ENCODE measurements at places on chromosomes 5 and 9.

GRCh38 chr9:97705354-97705950 lies 8.3 kb upstream of the XPA start:
- no peak for DNase-seq

- DNase-seq: no peak
Measured at GRCh38 chr5:149037817-149038216, 25.0 kb downstream of the SH3TC2 start.

- DNase-seq: no peak
Measured at GRCh38 chr9:19720377-19720776, 68.5 kb downstream of the SLC24A2 start.

GRCh38 chr5:114243281-114243971 lies 118.4 kb upstream of the KCNN2 start:
- DNase-seq: no peak

DNA sequence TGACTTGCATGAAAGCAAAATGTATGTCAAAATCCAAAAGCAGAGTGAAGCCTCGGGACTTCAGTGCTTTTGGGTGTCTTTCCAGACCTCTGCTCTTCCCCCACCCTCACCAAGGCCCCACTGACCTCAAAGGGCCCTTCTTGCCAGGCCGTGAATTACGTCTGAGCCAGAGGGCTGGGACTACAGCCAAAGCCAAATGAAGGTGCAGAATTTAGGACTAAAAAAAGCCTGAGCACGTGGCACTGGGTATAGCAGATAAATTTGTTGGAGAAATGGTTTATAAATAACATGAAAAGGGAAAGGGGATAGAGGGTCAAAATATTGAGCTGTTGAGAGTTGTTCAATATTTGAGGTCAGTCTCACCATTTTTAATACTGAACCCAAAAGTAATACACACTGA lies 163.4 kb downstream of the GHR start:
- no peak for DNase-seq

- DNase-seq: no peak
Measured at GRCh38 chr5:111675201-111675934, 81.6 kb downstream of the NREP start.

GRCh38 chr5:140590861-140591260 lies 26.2 kb downstream of the SLC35A4 start:
- DNase-seq: no peak

DNA sequence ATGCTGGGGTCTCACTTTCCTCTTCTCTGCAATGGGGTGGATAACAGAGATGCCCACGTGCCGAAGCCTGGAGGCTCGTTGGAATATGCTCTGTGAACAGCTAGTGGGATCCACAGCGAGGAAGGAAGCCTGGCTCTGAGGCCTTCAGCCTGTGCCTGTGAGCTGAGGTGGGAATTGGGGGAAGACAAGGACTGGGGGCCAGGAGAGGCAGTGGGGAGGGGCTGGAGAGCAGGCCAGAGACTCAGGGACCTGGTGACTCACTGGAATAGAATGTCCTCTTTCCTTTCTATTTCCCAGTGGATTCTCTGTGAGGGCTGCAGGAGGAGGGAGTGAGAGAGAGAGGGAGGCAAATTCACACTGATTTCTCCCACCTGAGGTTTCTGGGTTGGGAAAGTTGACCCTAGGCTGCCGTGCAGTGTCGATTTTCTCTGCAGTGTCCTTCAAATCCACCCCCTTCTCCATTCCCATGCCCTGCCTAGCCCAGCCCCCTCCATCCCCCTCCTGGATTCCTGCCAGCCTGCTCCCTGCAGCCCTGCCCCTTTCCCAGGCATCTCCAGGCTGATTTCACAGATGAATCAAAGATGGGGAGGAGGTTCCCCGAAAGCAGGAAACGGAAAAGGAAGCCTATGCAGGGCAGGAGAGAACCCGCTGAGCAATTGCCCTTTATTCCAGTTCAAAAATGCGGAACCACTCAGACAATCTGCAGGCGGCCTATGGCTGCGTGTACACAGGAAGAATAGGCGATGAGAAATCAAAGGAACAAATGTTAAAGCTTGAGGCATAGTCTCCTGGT lies 1.4 kb upstream of the SPAAR start:
- DNase-seq: no peak

DNA sequence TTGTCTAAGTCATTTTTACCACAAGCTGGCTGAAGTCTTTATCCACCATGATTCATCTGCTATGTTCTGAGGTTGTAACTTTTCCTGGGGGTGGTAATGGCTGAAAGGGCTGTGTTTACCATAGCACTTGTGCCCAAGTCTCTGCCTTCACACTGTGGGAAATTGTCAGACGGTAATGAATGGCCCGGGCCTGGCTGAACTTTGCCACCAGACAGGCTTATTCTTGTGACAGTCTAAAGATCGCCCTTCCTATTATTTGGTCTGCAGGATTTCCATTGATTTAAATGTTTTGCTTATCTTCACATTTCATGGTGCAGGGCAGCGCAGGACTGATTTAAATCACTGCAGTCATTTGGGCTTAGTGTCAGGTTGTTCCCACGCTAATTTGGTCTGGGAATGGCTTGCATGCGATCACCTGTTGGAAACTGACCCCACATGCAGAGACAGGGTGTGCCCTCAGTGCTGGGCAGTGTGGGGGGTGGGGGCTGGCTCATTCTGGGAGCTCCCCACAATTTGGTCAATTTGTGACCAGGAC lies 109.3 kb upstream of the ICE1 start:
- no peak for DNase-seq

GRCh38 chr9:14086495-14086894 lies 227.4 kb downstream of the NFIB start:
- DNase-seq: no peak

DNA sequence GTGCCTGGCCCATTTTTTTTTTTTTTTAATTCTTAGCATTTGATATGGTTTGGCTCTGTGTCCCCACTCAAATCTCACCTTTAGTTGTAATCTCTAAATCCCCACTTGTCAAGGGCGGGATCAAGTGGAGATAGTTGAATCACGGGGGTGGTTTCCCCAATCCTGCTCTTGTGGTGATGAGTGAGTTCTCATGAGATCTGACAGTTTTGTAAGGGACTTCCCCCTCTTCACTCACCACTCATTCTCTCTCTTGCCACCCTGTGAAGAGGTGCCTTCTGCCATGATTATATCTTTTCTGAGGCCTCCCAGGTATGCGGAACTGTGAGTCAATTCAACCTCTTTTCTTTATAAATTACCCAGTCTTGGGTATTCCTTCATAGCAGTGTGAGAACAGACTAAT lies 27.2 kb downstream of the NDUFAF2 start:
- no peak for DNase-seq

GRCh38 chr5:109688630-109688969 lies 1.1 kb upstream of the MAN2A1 start:
- DNase-seq: no peak

DNA sequence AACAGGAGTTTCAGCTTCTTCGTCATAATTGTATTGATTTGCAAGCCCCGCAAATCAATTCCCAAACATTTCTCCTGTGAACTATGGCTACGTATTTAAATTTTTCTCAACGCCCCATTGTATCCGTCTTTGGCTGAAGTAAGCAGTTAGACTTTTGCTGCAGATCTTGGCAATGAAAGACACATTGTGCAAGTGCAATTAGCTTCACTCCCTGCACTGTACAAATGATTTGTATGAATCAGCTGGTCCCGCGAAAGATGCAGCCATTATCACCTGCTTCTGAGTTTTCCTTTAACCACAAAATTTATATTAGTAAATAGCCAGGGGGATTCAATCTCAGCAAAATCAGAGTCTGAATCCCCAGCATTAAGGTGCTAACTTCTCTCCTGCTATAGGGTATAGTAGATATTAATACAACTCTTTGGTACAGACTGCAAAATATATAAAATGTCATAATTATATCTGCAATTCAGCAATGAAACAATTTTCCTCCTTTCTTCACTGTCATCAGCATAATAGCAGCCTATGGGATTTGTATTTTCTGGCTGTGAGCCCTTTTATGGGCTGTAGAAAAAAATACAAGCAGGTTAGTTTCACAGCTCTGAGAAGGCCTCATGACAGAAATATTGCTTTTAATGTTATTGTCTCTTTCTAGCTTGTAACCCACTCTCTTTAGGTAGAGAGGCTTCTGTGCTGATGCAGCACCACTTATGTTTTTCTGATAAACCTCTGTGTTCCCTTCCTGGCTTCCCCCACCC lies 68.4 kb upstream of the SMARCA2 start:
- DNase-seq: no peak

- no peak for DNase-seq
Measured at GRCh38 chr9:5529683-5530221, 19.4 kb downstream of the PDCD1LG2 start.

GRCh38 chr5:151970885-151971284 lies 46.2 kb upstream of the GLRA1 start:
- DNase-seq: no peak

DNA sequence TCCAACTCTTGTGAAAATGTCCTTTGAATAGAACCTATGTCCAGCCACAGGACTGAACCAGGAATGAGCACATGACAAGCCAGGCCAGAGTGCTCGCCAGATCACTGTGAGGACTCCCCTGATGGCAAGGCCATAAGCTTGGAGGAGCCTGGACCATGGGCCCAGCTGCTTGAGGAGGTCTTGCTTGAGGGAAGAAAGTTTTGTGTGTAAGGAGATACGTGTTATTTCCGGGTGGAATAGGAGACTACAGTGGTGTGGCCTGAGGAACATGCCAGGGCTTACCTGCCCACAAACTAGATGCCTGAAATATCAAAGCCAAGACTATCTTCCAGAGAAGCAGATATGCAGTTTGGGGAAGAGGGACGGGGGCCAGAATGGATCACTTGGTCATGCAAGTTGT lies 84.7 kb downstream of the LIFR start:
- no peak for DNase-seq

DNA sequence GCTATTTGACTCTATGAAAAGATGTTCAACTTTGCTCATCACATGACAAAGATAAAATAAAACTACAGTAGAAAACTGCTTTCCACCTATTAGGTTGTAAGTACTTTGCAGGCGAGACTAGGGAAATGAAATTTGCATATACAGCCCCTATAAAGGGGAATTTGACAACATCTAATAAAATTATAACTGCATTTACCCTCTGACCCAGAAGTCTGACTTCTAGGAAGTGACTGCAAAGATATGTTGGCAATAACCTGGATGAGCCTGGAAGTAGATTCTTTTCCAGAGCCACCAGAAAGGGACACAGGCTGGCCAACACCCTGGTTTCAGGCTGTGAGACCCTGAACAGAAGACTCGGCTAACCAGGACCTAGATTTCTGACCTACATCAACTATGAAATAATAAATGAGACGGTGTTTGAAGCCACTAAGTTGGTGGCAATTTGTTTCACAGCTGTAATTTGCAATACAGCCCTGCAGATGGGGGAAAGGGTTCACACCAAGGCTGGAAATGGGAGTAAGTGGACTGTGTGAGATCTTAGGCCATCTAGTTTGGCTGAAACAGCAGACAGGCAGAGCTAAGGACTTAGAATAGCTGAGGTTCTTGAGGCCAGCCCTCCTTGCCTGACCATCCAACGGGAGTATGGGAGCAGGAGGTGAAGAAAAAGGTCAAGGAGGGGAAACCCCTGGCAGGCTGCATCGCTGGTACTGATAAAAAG lies 106.6 kb downstream of the SIL1 start:
- DNase-seq: no peak

DNA sequence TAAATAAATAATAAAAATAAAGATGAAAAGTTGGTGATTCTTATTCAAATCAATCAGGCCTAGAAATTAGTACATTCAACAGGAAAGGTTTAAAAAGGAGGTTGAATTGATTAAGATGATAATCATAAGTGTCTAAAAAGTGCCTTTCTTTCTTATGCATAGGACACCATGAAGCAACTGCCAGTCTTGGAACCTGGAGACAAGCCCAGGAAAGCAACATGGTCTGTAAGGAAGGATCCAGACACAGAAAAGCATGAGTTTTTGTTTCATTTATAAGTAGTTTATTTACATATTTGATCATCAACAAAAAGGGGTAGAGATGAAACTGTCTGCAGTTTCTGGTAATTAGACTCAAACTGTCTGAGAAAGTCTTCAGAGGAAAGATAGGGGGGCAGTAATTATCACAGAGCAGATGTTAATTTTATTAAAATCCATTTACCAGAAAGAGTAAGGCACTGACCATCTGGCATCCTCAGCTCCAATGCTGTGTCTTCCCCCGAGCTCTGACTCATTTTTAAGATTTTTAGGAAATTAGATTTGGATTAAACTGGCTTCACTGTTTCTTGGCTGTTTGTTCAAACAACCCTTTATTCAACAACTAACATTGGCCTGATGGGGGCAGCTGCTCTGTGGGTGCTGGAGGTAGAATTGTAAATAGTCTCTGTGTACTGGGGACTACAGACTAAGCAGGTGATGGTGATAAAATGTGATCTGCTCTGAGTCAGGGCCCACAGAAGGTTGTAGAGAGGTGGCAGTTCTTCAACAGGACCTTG lies 2.7 kb downstream of the RABEPK start:
- no peak for DNase-seq

DNA sequence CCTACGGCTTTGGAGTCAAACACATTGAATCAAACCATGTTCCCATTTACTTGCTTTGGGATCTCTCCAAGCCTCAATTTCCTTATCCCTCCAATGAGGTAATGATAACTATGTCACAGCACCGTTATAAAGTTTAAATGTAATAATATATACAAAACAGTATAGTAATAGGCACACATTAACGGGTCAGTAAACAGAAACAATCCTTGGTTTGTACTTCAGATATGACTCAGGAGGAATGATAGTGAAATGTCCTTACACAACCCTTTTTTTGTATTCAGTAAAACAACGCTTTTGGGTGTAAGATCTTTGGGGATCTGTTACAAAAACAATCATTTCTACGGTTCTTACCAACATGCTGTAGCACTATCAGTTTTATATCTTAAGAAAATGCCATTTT lies 178.5 kb upstream of the GNA14 start:
- no peak for DNase-seq

GRCh38 chr9:93468763-93469456 lies 15.5 kb upstream of the FAM120AOS start:
- no peak for DNase-seq

- DNase-seq: no peak
Measured at GRCh38 chr9:84445737-84446136, 105.2 kb upstream of the SLC28A3 start.

GRCh38 chr9:136204838-136205706 lies at the start of gene LHX3:
TSS of gene LHX3 (minus strand) at chr9:136205128. CDS start at chr9:136205012, 116 bp downstream.
- no peak for DNase-seq

- no peak for DNase-seq
Measured at GRCh38 chr9:89555451-89556375, 49.1 kb upstream of the GADD45G start.

DNA sequence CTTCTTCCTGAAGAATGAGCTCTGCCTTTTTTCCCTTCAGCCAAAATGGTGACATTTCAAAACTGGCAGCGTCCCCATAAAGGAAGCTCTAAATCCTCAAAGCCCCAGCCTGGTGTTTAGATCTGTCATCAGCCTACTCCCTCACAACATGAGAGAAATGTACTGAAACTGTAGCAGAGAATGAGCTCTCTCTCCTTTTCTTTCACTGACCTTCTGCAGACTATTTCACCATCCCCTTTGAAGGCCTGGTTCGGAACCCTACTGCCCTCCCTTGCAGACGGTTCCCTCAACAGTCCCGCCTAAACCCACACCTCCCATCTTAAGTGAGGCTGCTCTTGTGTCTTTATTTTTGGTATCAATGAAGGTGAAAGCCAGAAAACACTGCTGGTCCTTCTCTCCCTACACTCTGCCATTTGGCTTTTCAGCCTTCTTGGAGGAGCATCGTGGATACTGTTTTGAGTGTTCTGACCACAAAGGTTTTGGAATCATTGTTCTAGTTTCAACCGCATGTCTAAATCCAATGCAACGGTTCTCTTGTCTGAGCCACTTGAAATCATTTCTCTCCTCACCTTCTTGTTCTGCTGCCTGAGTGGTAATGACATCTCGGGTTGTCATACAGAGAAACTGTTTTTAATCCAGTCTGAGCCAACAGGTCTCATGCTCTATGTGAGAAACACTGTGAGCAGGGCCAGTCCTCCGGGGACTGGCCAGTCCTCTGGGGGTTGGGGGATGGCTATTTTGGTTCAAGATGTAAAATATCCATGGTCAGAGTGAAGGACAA lies 39.0 kb downstream of the ITK start:
- DNase-seq: no peak

Measured in chondrocyte (in vitro differentiated cells).